MCF 10A (cell line): ENCODE measurements at places on chromosomes 16 and 17. TPM values are rescaled to one million over a fixed set of nuclear protein-coding genes. Genes with fewer than 3 reads are reported as not detected.

The CCL17 gene
- not detected in 2 replicates for total RNA-seq

The WDR59 gene
- total RNA-seq = 53.8 and 56.1 TPM in 2 replicates

The ASGR1 gene
- 0.37 and 0.59 TPM in 2 replicates for total RNA-seq

The CCL2 gene
- total RNA-seq = 0.59 and 1.0 TPM in 2 replicates

The TLCD3B gene
- 0.21 and 0.27 TPM in 2 replicates for total RNA-seq

GRCh38 chr16:12323007-12323758 lies 346.6 kb downstream of the SNX29 start:
- DNase-seq = no peak

GRCh38 chr16:1923299-1924034 lies 5.3 kb upstream of the HS3ST6 start:
- DNase-seq = peak; percentile 39

- no peak for DNase-seq
Measured at GRCh38 chr16:23353440-23353839, 51.3 kb downstream of the SCNN1B start.

DNA sequence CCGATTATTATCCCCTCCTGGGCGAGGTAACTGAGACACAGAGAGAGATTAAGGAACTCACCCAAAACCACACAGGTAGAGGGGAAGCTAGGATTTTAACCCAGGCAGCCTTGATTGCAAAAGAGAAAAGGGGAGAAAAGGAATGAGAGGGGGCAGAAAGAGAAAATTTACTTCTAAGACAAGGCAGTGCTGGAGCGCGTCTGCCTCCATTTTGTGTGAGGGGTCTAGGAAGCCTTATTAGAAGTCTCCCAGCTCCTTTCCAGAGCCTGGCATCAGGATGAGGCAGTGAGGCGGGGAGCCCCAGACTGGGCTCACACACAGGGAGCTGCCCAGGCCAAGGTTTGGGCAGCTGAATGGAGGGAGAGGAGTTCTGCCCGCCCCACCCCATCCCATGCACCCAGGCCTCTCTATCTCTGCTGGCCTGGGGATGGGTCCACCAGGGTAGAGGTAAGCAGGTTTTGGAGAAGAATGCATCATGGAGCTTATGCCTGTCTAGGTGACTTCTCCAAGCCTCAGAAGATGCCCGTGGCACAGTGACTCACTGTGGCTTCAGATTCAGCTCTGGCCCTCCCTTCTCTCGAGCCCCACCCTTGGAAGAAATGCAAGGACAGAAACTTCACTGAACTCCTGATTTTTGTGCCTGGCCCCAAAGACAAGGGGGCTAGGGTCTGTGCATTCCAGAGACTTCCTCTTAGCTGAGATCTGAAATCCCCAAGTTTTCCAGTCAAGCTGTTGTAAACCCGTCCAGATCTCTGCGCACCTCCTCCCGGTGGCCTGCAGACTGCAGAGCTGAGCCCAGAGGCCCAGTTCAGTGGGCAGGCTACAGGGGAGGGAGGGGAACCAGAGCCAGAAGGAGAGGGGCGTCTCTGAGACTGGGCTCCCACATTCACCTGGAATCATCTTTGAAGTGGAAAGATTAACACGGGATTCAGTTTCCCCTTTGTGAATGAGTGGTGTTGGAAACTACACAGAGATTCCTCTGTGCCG lies 95.1 kb upstream of the CDH5 start:
- DNase-seq = no peak

DNA sequence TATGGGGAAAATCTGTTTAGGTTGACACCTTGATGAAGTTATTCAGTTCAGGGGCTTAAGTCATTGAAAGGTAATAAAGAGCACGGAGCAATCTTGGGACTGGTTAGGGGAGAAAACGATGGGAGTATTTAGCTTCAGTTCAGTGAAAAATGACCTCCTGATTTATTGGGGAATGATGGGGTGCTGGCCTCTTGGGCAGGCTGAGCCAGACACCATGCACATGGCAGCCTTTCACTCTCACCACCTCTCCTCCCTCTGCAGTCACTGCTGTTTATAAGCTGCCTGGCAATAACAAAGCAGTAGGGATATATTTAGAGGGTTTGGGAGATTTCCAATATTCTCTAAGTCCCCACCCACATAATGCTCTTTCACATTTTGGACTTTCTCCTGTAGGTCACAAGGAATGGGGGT lies 140.5 kb upstream of the HS3ST2 start:
- no peak for DNase-seq

- DNase-seq = no peak
Measured at GRCh38 chr17:78411241-78411857, 32.9 kb downstream of the PGS1 start.

DNA sequence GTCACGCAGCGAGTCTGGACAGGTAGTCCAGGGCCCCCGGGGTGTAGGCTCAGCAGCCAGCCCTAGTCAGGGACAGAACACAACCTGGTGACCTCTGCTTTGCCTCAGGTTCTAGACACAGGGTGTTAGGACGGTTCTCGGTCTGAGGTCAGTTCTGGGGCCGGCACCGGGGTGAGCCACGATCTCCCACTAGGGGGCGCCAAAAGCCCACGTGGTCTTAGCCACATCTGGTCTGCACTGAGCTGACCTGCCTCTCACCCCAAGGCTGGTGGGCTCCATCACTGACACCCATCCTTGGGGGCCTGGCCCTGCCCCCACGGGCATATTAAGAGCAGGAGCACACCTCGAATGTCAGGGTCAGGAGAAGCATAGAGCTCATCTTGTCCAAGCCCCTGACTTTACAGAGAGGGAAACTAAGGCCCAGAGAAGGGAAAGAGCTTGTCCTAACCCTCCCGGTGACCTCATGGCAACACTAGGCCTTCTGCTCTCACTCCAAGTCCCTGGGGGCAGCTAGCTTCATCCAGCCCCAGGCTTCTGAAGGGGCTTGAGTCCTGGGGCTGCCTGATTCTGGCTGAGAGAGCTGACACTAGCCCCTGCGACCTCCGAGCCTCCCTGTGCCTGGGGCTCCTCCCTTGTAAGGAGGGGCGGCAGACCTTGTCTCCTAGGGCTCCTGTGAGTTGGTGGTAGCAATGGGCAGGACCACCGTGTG lies 9.0 kb downstream of the SLC5A10 start:
- peak; percentile 73 for DNase-seq

DNA sequence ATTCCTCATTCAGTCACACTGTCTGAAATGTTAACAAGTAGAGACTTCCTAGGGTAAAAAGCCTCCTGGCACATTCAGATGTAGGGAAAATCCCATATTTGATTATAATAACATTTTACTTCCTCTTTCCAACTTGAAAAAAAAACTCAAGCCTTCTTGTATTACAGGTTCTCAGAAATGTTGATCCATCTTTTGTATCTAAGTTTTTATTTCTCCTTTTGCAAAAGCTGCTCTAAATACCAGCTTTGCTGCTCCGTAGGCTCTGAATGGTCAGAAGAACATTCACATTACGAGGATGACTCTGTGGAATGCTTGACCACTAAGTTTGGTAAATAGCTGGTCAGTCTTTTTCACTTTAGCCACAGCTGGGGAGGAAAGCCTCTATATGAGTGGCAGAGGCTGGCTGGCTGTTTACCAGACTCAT lies 13.2 kb upstream of the HEATR6 start:
- DNase-seq = no peak

DNA sequence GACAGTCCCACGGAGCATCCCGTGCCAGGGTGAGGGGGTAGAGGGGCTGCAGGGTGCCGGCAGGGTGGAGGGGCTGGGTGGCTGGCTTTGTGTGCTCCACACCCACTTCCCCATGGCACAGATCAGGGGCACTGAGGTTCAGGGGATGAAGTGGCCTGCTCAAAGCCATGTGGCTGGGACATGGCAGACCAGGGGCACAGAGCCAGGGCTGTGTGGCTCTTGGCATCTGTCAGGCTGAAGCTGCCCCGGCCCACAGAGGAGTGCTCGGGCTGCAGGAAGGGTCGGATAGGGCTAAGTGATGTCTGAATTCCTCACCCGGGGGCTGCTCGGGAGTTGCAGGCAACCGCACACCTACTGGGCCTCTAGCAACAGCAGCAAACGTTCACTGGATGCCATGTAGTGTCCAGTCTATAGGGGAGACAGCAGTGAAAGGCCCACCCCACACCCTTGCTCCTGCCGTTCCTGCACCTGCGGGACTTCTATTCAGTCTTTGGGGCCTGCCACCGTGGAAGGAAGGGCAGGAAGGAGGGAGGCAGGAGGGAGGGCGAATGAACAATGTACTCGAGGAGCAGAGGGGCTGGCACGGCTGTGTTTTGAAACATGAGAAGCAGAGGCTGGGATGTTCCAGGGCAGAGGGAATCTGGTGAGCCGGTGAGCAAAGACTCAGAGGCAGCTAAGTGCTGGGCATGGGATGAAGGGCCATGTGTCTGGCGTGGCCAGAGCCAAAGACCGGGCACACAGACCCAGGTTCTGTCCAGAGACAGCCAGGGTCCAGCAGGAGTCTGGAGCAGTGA lies 15.1 kb downstream of the SLC5A10 start:
- no peak for DNase-seq

- DNase-seq = no peak
Measured at GRCh38 chr17:35169835-35170363, 22.3 kb downstream of the UNC45B start.

- DNase-seq = peak; percentile 80
Measured at GRCh38 chr17:50689251-50689650, 18.5 kb downstream of the ANKRD40 start.

- DNase-seq = peak; percentile 64
Measured at GRCh38 chr17:42010898-42011516, 6.2 kb downstream of the DNAJC7 start.

DNA sequence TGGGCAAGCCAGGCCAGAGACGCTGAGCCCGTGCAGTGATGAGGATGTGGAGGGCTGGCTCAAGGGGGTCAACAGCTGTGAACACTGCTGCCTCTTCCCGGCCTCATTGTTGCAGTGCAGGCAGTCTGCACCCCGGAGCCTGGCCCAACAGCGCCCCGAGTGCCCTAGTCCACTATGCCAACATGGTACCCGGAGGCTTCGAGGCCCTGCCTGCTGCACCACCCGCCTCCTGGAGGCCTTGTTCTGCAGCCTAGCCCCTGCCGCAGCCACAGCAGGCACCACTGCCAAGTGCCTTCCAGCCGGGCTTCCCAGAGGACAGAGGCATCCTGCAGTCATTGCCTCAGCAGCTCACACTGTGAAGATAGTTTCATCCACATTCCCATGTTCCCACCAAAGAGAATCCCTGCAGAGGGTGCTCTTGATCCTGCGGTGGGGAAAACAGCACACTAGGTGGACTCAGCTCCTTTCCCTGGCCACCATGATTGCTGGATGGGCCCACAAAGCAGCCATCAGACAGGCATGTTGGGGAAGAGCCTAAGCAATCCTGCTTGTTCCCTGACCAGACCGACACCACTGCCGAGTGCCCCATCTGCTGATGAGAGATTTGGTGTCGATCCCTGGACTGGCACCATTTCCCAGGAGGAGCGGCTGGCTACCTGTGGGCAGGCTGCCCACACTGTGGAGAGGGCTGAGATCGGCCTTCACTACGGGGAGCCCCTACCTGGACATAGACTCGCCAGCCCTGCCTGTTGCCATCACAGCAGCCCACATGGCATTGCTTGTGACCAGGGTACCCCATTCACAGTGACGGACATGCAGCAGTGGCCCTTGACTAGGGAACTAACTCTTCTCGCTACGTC lies 44.9 kb downstream of the USP22 start:
- peak; percentile 22 for DNase-seq

DNA sequence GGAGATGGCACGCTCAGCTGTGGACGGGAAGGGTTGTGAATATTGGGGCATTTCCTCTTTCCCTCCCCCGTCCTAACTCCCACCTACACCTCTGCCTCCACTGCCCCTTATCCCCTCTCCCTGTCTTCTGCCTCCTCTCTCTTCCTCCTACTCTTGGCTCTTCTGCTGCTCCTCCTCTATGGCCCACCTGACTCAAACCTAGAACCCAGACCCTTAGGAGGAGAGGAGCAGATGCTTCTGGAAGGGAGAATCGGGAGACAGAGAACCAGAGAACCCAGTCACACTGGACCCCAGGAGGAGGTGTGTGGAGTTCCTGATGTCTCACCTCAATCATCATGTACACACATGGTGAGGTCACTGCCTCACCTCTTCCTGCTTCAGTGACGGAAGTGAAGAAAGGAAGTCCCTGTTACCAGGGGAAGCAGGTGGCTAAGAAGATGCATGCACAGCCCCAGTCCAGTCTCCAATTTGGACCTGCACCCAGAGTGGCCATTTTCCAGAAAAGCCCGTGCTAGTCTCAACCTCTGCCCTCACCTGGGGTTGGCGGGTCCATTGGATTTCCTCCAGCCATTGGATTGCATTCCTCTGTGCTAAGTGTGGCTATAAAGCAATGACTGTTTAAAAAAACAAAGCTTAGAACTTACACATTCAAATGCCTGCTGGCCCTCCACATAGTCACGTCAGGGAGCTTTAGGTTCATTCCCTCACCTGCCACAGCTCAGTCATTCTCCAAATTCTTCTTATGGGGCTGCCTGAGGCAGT lies 4.0 kb downstream of the RNF222 start:
- no peak for DNase-seq

DNA sequence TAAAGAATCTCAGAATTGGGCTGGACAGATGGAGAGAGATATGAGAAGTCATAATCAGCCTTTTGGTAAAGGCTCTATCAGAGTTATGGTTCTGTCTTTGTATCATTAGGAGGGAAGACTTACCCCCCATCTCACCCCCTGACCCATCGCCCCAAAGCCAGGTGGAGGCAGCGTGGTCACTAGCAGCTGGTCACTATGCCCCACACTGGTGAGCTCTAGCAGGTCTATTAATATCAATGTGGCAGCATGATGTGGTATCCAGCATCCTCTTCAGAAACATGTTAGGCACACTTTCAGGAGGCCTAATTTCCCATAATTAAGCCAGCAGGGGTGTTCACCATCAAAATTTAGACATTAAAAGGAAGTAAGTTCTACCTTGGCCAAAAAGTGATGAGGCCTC lies 183.8 kb upstream of the COX10 start:
- DNase-seq = no peak

GRCh38 chr17:82238472-82239201 lies 9.8 kb downstream of the SLC16A3 start:
- peak; percentile 93 for DNase-seq
